ENCODE measurements at places on chromosomes 12 and 14. TPM values are rescaled to one million over a fixed set of nuclear protein-coding genes. Genes with fewer than 3 reads are reported as not detected.

- no peak for DNase-seq
Observed at GRCh38 chr14:38202444-38203191, 5.1 kb upstream of the SSTR1 start.

DNA sequence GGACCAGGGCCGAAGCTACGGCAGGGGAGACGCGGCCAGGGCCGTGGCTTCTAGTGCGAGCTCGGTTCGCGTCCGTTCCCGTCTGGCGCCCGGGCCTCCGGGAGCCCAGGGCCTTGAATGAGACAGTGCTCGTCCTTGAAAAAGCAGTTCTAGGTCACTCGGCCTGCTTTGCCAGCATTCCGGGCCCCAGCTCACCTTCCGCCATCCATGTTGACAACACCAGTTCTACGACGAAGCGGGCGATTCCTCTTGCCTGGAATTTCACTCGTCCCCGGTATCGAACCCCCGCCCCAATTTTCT is 4.5 kb downstream of the OR10AD1 start:
- DNase-seq = peak; percentile 54

Gene SMIM41
- not detected for polyA plus RNA-seq

Gene AQP6
- 74.1 TPM for polyA plus RNA-seq

Gene FAM222A
- polyA plus RNA-seq = 12.5 TPM

GRCh38 chr12:3292677-3293412 is 198.2 kb upstream of the PRMT8 start:
- no peak for DNase-seq

- DNase-seq = no peak
Observed at GRCh38 chr14:84806622-84807021, 723.3 kb upstream of the FLRT2 start.

Gene LTB4R2
- 0.67 TPM for polyA plus RNA-seq

DNA sequence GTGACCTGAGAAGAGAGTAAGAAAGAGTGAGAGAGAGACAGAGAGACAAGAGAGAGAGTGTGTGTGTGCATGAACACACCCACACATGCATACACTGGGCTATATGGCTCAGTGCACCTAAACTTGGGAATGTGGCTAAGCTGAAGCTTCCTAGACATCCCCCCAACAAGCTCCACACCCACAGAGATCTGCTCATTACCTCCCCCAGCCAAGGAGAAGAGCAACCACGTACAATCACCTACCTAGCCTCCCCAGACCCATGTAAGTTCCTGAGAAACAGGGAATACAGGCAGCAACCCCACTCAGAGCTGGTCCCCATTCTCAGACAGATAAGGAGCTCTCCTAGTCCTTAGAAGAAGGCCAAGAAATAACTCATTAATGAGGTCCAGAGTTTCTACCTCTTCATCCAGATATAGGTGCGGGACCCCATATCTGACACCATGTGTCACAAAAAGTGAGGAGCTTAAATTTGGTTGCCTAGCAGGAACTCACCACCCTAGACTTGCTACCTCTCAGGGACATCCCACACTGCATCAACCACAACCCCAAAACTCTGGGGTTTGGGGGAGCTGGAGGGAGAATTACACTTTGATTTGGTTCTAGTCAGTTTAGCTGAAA is 9.9 kb downstream of the AJUBA start:
- no peak for DNase-seq

DNA sequence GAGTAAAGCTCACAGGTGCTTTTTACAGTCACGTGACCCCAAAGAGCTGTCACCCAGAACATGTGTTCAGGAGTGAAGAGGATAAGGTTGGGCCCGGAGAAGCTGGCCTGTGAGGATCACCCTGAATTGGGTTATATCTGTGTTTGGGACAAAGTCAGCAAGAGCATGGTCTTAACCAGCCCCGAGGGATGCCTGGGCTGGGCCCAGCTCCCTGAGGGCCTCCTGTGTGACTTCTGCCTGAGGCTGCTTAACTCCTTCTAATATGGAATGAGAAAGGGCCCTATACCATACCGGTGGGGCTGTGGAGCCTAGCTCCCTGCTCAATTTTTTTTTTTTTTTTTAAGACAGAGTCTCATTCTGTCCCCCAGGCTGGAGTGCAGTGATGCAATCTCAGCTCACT is 2.5 kb downstream of the CDCA4 start:
- DNase-seq = no peak

Gene TMEM63C
- polyA plus RNA-seq = 0.84 TPM

DNA sequence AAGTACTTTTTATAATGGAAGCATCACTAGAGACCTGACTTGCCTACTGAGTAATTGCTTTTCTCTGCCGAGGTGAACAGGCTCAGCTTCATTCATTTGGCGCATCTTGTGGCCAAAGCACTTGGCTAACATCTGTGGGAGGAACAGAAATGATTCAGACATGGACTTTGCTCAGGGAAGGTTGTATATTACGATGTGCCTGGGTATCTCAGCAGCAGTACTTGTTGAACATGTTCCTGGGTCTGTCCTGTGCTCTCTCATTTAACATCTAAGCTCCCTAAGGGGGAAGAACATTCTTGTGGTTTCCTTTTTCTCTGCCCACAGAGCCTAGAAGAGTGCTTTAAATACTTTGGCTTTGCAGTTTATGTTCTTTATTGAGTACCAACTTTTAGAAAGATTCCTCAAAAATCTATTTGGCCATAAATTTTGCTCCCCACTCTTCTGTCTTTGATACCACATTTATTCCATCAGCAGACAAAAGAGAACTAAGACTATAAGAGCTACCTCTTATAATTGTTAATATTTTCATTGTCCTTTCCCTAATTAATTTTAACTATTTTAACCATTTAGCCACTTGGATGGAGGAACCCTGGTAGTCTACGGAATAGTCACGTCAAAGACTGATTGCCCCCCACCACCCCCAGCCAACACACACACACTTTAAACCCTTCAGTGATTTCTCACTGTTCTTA is 101.2 kb upstream of the EGLN3 start:
- DNase-seq = no peak

Measured in kidney (tissue), 22 donors.